ENCODE measurements at places on chromosomes 7 and 10.

GRCh38 chr10:88150339-88150738 is 286.9 kb downstream of the PTEN start:
- no peak for DNase-seq

DNA sequence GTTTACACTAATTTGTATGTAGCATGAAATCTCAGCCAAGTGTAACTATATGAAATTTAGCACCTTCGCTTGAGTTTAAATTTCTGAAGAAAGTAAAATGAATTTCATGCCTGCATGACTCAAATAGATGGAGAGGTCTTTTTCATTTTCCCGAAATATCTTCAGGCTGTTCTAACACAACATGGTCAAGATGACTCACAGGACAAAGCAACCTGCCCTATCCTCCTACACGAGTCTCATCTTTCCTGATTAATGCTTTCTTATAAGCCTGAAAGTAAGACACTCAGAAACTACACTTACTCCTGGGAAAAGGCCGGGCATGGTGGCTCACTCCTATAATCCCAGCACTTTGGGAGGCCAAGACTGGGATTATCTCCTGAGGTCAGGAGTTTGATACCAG is 41.2 kb downstream of the CH25H start:
- DNase-seq: no peak

- DNase-seq: no peak
Observed at GRCh38 chr10:51588984-51589383, 110.4 kb downstream of the CSTF2T start.

DNA sequence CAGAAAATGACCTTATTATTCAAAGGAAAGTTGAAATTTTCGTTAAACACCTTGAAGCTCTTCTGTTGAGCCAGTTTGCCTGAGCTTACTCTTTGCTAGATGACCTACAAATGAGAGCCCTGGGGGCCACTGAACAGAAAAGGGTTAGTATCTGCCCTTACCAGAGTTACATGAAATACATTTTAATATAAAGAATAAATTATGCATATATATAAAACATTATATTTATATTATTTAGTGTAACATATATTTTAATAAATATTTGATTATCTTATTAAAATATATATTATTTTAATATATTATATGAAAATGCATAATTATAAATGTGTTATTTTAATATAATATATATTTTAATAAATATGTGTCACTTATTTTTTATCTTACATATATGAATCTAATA is 628.4 kb upstream of the TPK1 start:
- DNase-seq: no peak

DNA sequence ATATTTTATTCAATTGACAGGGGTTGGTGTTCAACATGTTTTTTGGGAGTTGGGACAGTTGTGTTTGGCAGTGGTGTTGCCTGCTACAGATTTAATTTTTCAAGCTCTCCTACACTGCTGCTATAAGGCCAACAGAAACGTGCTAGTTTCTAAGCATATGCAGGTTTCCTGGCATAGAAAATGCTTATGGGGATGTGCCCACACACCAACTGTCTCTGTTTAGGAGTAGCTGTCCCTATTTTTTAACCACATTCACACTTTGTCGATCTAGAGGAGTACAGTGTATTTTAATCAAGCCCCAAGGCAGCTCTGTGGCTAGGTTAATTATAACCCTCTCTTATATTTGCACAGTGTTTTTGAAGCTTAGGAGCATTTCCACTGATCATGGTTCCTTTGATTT is 28.6 kb downstream of the TMEM178B start:
- no peak for DNase-seq

DNA sequence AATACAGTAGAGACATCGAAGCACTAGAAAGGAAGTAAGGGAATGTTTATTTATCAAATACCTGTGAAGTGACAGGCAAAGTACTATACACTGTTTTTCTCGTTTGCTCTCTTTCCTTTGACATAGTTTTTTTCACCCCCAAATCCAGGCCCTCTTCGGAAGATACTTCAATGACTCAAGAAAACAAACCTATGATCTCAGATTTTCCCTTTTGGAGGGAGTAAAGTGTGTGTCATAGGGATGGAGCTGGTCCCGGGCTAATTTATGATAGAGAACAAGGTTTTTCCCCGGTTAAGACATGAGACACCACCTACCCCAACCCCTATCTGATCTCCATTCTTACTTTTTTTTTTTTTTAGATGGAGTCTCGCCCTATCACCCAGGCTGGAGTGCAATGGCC is 61.7 kb downstream of the MAP3K8 start:
- DNase-seq: no peak

GRCh38 chr7:137696376-137696775 is 150.4 kb downstream of the DGKI start:
- DNase-seq: no peak

DNA sequence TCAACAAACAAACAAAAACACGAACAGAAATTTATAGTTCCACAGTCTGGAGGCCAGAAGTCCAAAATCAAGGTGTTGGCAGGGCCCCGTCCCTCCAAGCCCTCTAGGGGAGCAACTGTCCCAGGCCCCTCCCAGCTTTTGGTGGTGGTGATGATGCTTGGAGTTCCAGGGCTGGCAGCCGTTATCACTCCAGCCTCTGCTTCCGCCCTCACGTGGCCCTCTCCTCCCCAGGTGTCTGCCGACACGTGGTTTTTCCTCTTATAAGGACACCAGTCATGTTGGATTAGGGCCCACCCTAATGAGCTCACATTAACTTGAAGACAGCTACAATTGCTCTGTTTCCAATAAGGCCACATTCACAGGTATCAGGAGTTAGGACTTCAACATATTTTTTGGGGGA is 49.7 kb downstream of the MICALL2 start:
- no peak for DNase-seq

DNA sequence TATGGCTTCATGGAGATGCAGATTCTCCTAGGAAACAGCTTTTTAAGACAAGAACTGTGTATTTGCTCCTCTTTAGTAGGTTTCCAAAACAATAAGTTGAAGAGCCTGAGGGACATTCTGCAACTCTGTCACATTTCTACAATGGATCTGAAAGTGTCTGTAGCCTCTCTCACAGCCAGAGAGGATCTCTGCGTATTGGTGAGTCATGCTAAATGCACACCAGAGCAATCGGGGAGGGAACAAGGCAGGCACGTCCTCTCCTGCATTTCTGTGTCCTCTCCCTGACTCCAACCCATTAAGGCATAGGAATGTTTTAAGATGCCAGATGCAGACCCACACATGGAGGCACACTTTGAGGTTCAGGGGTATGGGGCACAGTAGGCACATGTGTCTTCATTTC is 1126.4 kb upstream of the GHITM start:
- no peak for DNase-seq

GRCh38 chr7:90842430-90842788 is 246.3 kb downstream of the CDK14 start:
- DNase-seq: no peak

DNA sequence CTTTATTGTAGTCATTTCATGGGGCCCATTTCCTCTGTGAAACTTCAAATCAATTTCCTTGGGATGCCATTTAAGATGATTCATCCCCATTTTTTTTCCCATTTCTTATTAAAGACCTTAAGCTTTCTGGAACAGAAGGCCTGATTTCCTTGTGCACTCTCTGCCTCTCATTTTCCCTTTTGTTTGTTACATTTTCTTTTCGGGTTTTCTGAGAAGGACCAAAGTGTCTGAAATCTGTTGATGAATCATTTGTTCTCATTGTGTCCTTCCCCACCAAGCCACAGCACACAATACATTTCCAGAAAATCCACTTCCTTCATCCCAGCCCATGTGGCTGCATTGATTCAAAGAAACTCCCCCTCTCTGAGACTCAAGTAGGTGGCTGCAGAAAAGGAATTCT is 372.4 kb downstream of the SFMBT2 start:
- DNase-seq: no peak

- DNase-seq: no peak
Observed at GRCh38 chr10:91238191-91238590, 17.7 kb downstream of the PCGF5 start.

DNA sequence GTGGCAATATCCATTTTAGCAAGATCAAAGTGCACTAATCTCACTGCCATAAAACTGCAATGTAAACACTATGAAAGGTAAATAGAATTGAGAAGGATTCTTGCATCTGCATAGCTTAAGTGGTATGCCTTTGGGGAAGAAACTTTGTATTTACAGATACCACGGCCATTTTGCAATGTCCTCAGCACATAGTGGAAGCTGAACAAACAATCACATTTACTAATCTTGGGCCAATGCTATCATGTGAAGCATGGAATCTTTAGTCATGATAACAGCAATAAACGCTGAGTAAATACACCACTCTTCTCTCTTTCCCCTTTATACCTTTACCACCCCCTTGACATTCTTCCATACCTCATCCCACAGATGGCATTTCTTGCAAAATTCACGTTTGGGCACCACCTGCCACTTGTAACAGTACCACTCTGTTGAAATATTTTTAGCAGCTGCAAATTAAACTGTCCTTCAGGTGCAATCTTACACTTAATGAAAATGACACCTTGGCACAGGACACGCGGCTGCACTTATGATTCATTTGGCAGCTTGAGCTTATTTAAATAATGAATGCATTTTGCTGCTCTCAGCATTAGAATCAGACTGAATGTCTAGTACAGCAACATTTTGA is 171.8 kb downstream of the SEMA3A start:
- no peak for DNase-seq

DNA sequence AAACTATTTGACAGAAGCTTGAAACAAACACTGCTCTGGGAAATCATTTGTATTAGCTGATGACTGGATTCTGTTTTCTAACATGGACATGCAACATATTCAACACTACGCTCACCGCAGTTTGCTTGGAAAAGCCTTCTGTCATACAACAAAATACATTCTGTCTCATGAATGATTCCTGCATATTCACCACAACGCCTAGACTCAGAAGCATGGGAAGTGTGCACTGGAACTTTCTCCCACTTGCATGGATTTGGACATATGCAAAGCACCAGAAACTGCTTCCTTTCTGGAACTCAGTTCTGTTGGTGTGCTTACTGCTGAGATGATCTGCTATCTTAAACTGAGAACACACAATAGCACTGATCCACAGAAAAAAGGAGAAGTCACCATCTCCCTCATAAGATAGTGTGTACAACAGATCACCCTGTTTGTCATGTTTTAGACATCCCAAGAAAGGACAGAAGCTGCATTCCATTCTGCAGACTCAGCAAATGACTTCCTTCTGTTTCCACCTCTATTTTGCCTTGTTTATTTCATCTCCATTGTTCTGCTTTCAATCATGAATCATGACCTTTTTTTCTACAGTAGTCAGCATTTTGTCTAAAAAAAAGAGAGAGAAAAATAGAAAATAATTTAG is 115.8 kb downstream of the HTR7 start:
- no peak for DNase-seq

- DNase-seq: no peak
Observed at GRCh38 chr7:76246804-76247389, 45.2 kb downstream of the SRRM3 start.

DNA sequence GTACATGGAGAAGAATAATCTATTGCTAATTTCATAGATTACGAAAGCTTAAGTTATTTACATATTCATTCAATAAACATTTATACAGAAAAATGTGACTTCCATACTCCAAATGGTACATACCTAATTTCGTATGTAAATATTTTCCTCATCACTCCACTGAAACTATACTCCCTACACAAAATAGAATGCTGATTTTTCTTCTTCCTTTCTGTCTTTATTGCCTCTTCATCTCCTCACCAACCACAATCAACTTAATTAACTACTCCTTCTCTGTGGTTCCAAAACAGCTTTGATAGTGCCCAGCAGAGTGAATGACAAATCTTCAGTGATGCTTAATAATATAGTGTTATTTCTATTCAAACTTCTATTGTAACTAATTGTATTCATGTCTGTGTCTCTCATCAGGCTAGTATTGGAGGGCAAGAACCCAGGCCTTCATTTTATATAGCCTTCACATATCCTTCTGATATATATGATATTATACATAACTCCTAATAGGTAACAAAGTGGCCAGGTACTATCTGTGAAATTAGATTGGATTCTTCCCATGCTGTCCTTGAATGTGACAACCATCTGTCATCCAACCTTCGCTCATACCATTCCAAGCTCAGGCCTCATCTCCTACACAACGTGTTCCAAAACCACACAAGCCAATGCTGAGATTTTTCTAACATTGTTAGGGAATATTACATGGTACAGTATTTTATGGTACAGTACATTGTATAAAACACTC is 5.3 kb downstream of the ITGB1 start:
- DNase-seq: no peak

DNA sequence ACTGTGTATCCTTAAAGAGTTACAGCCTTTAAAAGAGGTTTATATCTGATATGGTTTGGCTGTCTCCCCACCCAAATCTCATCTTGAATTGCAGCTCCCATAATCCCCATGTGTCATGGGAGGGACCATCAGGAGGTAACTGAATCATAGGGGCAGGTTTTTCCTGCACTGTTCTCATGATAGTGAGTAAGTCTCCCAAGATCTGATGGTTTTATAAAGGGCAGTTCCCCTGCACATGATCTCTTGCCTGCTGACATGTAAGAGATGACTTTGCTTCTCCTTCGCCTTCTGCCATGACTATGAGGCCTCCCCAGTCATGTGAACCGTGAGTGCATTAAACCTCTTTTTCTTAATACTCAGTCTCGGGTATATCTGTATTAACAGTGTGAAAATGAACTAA is 9.7 kb downstream of the RTKN2 start:
- no peak for DNase-seq

DNA sequence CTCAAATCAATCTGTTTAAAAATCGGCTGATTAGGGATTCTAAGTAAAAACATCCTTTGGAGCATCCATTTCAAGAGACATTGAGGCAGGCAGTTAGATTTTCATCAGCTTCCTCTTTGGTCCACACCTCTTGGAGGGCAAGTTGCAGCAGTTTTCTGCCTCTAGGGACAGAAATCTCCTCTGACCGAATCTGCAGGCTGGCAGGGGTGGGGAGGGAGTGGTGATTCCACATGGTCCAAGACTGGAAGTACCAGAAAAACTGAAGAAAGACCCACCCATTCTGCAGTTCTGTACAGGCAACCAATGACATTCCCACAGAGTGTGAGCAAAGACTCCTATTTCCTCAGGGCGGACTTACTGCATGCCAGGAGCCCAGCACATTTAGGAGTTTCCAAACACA is 29.0 kb downstream of the FGFBP3 start:
- DNase-seq: no peak

- DNase-seq: no peak
Observed at GRCh38 chr7:140435252-140435895, 31.5 kb downstream of the RAB19 start.

- no peak for DNase-seq
Observed at GRCh38 chr7:2640846-2641316, 9.1 kb downstream of the TTYH3 start.

DNA sequence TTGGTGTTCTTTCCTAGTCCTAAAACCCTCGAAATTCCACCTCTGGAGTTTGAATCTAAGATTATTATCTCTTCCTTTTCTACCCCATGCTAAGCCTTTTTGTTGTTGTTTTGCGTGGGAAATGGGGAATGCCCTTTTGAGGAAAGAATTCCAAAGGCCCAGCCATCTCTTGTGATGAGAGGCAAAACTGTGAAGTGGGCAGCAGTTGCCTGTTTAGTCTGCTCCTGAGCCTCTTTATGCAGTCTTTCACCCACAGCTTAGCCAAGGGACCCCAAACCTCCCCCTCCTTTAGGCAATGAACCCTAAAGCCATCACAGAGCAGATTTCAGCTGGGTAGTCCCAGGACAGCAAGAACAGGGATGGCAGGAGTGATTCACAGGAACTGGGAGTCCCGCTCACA is 95.5 kb downstream of the DNMBP start:
- DNase-seq: no peak

GRCh38 chr7:108716783-108717182 is 147.1 kb downstream of the DNAJB9 start:
- no peak for DNase-seq

GRCh38 chr7:94975336-94975735 is 67.9 kb downstream of the PPP1R9A start:
- no peak for DNase-seq

All from stimulated activated naive B cell treated with anti-CD40 and anti-IgM and Interleukin-4, amounts not matched to agents 10 μg/mL and 1 μg/mL and 100 μg/mL, for 72 hours (primary cell).